ENCODE measurements at places on chromosomes 7 and 10. TPM values are rescaled to one million over a fixed set of nuclear protein-coding genes. Genes with fewer than 3 reads are reported as not detected.

Gene IQUB
- 0.69 TPM for total RNA-seq

DNA sequence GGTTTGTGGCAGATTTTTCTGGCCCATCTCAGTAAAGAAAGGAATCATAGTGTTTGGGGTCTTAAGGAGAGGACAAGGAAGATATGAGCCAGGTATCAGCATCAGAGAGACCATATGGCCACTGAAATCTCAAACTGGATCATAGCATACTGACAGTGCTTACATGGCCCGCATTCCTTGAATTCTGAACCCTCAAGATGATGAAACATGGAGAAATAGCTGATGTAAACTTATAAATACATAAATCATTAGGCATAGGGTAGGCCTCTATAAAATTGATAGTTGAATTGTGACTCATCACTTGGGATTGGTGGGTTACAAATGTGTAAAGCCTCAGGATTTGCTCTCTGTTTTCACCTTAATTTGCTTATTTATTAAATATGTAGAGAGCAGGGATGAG, 688.5 kb downstream of the CNTNAP2 start:
- no peak for DNase-seq

Gene ENO4
- total RNA-seq: 0.35 TPM

DNA sequence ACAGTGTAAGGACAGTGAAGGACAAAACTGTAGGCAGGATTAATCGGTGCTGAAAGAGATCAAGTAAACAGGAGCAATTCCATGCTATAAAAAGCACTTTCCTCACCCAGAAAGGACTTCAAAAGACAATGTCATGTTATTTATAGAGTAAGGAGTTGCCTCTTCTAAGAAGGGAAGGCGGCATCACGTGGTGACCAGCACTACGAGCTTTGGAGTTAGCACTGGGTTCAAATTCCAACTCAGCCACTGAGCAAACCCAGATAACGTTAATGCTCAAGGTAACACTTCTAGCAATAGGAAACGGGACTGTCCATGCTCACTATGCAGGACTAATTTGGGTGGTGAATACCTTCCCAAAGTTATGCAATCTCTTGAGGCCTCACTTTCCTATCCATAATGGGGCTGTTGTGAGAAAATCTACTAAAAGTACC, 715 bp upstream of the PANK1 start:
- DNase-seq: no peak

DNA sequence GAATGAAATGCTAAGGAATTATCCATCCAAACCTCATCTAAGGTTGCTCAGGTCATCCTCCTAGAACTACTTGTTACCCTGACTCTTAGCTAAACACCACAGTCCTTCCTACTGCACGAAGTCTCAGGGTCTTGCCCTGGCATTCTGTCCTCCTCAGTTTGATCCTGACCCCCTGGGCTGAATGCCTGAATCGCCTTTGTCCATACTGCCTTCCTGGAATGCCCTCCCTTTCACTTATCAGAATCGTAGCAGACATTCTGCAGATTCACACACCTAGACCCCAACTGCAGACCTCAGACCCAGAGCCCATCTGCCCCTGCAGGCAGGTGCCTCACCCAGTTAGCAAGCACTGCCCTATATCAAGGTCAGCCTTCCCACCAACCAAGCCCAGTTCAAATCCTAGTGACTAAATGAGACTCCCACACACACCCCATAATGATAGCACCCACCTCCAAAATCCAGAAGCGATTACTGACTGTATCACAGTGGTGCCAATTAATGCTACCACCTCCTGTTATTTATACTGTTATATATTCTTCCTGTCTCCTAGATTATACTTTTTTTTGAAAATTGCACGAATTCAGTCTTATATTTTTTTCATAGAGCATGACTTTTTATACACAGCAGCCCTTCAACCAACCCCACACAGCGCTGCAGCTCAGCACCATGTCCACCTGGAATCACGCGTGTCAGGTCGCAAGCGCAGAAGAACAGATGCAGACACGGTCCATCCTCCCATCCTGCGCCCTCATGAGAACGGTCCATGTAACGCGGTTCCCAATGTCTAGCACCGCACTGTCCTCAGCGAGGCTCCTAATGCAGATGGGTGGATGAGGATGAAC, 3.7 kb downstream of the PARD3 start:
- no peak for DNase-seq
